ENCODE measurements at places on chromosomes 6 and 20.
A peak's percentile ranks its signal among the peaks of the same experiment; 100 is the strongest.

DNA sequence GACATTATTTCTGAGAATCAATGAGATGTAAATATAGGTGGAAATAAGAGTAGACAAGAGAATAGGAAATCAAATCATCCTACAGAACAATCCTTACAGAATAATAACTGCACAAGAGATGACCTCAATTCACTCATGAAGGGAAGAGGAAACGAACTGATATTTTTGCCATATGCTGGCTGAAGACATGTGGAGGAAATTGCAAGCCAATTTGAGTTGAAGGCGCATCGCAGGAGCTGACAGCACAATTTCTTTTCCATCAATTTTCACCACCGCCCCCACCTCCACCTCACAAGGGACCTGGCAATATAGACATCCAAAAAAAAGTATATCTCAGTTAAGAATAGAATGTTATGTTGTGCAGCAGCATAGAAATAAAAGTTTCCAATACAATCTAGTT, 20.3 kb downstream of the CITED2 start:
- DNase-seq: no peak

DNA sequence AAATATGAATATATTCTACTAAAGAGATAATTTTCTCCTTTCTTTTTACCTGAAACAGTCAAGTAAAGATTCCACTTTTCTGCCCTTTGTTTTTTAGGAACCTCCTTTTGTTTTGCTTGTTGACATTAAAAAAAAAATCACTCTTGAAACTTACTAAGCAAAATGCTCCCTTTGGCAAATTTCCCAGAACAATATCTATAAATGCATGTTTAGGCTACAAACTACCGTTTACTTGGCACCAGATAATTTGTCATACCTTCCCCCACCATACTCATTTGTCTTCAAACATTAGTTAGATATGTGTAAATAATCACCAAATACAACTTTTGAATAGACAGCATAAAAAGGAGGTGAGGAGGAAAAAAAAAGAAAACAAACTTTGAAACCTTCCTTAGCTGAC, 604.7 kb downstream of the RFPL4B start:
- no peak for DNase-seq

DNA sequence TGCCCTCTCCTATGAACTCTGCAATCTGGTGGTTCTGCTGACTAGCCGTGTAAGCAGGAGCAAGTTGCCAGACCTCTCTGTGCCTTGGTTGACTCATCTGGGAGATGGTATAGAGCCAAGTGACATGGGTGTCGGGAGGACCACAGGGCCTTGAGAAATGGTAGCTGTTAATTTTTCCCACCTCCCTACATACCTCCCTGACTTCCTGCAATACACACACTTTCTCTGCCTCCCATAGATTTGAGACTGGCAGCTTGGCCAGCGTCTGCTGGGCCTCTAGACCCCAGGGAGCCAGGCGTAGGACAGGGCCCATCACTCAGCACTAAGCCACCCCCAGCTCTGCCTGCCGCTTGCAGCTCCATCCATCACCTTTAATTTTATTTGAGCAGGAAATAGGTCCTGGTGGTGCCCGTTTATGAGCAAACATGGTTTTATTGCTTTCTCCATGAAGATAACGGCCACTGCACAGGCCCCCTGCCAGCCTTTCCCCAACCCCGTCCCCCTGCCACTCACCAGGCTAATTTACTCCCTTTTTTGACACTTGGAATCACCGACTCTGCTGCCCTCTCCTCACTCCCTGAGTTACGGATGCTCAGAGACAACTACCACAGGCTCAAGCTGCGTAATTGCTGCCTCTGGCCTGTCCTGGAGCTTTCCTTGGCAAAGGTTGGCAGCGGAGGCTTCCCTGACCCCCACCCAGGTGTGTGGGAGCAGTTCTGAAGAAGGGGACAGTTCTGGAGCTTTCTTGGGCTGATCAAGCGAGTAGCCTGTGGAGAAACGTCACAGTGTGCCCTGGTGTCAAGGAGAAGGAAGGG, 11.1 kb downstream of the GLP1R start:
- no peak for DNase-seq

GRCh38 chr6:5150551-5151075, 65.5 kb downstream of the PPP1R3G start:
- peak; percentile 36 for DNase-seq

DNA sequence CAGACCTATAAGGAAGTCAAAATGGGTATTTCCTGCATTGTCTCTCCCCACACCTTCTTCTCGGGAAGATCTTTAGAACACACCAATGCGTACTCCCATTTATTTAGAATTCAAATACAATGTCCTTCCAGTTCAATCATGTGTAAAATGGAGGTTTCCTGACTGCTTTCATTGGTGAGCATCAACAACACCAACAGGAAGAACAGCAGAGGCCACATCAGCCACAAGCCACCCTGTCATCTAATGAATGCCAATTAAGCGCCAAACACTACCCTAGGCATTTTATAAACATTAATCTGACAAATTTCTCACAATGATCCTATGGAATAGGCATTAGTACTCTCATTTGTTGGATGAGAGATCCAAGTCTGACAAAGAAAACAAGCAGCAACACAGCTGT, 68.4 kb upstream of the SMLR1 start:
- DNase-seq: no peak

GRCh38 chr6:11058406-11058805, 14.3 kb upstream of the ELOVL2 start:
- DNase-seq: no peak

- no peak for DNase-seq
Measured at GRCh38 chr6:51640021-51640420, 447.4 kb downstream of the PKHD1 start.

GRCh38 chr6:68876792-68877493, 241.9 kb downstream of the ADGRB3 start:
- peak; percentile 29 for DNase-seq
